ENCODE measurements at places on chromosomes 1 and 21.

DNA sequence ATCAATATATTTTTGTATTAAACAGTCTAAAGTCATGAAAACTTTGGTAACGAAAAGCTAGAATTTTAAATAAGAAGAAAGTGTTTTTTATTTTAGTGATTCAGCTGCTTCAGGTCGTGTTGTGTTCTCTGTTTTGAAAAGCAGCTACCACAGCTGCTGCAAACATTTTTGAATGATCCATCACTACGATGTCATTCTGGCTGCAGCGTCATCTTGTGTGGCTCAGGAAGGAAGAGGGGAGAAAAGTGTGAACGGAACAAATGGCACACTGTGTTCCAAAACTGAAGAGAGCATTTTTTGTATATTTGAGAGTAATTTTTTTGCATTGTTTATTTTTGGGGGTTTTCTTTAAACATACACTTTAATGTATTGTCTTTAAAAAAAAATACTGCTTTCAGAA, 323.0 kb upstream of the ADGRL2 start:
- DNase-seq: no peak

- DNase-seq: no peak
These were observed at the start of gene KRTAP10-2 for GRCh38 chr21:44551340-44551961. Gene KRTAP10-2, minus strand, starts transcription at chr21:44551505. Its CDS starts 47 bp downstream, at chr21:44551458.

GRCh38 chr1:65994223-65994622, 201.5 kb downstream of the PDE4B start:
- DNase-seq: no peak

DNA sequence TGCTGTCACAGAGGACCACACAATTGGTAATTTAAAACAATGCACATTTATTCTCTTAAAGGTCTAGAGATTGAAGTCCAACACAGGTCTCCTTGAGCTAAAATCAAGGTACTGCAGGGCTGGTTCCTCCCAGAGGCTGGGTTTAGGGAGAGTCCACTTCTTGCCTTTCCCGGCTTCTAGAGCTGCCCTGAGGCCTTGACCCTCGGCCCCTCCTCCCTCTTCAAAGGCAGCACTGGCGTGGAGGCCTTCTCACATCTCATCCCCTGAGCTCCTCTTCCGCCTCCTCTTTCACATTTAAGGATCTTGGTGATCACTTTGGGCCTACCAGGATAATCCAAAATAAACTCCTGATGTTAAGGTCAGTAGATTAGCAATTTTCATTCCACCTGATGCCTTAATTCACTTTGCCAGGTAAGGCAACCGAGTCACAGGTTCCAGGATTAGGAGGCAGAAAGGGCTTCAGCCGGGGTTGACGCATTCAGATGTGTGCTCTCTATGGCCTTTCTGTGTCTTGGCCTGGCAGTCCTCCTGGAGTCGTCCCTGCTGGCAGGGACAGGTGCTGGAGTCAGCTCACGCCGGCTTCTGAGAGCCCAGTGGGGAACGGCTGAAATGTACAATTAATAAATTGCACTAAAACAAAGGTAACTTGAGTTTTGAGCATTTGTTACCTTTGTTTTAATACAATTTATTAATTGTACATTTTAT, 61.2 kb upstream of the ABCG1 start:
- no peak for DNase-seq

- DNase-seq: no peak
These were observed 2.8 kb downstream of the EFNA1 start for GRCh38 chr1:155130272-155131006.

DNA sequence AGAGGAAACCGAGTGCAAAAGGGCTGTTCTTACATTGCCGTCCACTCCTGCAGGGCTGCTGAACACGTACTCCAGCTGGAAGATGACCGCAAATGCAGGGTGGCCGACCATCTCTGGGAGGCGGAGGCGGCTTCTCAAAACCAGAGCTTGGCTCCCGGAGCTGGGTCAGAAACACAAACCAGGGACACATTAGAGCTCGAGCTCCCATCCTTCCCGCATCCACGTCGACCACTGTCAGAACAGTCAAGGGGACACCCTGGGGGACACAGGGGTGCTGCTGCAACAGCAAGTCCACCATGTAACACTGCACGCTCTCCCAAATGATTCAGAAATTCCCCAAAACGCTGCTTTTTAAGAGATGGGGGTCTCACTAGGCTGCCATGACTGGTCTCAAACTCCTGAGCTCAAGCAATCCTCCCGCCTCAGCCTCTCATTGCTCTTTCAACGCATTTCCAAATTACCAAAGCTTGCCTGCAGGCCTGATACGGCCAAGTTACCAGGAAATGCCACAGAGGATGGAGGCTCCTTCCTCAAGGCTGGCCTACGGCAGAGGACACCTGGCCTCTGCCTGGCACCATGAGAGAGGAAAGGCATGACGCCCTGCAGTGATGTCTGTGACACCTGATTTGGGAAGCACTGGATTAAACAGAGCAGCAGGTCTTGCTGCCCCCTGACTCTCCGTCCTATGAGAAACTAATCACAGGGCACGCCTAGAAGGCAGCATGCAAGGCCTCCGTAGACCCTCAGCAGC, 45.0 kb downstream of the NPHP4 start:
- DNase-seq: no peak

DNA sequence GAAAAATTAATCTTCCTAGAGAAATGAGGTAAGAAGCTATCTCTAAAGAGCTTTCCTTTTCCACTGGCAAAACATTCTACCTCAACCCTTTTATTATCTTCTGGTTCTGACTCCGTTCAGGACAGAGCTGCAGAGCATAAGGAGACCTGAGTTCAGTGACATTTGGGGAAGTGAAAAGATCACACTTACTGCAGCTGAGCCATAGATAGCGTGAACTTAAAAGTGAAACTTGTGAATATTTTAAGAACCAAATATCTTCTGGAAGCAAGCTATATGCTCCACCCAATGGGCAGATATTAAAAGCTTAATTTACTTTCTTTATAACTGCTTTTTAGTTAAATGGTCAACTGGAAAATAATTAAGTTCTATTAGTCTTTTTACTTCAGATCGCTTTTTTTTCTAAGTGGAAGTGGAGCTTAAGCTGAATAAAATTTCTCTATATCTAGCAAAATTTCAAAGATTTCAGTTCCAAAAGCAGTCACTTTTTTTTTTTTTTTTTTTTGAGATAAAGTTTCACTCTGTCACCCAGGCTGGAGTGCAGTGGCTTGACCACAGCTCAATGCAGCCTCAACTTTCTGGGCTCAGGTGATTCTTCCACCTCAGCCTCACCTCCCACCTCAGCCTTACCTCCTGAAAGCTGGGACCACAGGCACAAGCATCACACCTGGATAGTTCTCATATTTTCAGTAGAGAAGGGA, 11.9 kb downstream of the PTPN22 start:
- DNase-seq: no peak

- no peak for DNase-seq
These were observed 23.3 kb upstream of the MOV10 start for GRCh38 chr1:112651205-112651604.

DNA sequence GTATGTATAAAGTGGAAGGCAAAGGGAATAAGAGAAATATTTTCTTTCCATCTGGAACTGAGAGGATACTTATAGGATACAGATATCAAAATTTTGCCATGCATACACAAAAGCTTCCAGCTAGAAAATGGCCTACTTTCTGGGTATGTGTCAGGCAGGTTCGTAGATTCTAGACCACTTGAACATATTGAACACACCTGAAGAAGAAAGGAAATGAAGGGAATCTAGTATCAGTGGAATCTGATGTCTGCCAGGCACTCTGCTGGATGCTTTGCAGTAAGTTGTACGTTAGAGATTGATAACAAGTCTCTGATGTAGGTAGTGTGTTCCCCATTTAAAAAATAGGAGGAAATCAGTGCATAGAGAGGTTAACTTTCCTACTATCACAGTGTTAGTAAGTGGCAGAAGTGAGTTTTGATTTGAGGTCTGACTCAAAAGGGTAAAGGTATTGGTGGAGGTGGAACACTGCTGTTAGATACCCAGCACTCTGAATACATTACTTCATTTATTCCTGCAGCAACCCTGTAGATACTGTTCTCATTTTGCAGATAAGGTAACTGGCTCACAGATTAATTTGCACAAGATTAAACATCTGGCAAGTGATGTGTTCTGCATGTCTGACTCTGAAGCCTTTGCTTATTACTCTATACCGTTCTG, 3.0 kb downstream of the CAMSAP2 start:
- no peak for DNase-seq

- DNase-seq: no peak
These were observed 11.0 kb downstream of the IBA57 start for GRCh38 chr1:228176461-228177182.

Measured in activated naive CD8-positive, alpha-beta T cell treated with anti-CD3 and anti-CD28 coated beads, Interleukin-2, amount 50 U/mL, for 16 hours (primary cell).